ENCODE measurements at places on chromosomes 2 and 18.

DNA sequence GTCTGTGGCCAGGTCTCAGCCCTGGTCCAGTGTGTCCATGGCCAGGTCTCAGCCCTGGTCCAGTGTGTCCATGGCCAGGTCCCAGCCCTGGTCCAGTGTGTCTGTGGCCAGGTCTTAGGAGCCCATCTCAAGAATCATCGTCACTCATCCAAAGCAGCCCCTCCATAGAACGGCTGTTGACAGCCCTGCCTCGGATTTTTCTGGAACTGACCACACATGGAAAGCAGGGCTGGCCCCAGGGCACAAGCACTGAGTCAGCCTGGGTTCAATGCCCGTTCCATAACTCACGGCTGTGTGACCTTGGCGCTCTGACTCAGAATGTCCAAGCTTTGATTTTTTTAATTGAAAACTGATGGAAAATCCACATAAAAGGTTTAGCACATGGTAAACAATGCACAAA is 59.9 kb upstream of the SNTG2 start:
- no peak for DNase-seq

DNA sequence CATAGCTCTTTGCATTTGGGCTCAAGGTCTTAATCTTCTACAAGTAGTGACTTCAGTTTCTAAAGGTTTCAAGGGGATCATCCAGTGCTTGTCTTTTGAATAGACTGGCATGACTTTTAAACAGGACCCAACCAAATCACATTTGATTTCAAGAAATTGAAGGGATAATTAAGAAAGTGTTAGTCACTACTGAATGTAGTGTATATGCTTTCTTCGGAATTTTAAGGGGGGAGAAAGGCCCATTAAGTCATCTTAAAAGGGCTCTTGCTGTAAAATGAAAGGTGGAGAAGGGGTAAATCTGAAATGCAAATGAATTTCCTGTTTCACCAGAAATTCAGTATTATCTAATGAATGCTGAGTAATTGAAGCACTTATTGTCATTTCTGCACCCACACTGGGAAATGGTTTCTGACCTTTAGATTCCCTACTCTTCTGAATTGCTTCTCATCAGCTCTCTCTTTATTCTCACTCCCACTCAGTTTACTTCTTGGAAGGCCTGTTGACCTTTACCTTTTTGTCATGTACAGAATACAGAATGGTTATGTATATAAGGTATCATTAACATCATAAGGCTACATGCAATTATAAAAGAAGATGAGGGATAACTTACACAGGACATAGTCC is 241.4 kb downstream of the SLC8A1 start:
- DNase-seq: peak; percentile 22

DNA sequence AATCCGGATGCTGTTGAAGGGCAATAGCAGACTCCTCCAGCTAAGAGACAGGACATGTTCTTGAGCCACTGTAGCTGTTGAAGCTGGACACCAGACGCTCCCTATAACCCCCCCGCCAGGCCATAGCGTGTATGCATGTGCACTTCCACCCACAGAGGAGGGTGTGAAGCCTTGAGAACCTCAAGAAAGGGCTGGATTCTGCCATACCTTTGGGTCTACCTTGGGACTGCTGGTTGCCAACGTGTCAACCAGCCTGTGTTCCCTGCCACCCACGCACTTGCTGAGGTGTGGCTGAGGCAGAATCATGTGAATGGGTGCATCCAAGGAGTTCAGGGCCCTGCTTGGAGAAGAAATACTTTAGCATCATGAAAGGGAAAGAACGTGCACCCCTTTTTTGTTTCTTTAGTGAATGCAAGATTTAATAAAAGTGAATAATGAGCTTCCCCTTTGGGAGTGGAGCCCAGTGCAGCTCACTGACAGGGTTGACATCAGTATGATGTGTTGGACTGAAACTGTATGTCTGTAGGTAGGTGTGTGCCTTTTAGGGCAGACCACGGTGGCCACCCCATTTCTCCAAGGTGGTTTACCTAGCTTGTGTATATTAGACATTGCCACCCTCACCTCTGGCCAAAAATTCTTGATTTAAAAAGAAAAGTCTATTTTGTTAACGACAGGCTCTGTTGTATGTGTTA is 198.3 kb downstream of the MGAT5 start:
- no peak for DNase-seq

DNA sequence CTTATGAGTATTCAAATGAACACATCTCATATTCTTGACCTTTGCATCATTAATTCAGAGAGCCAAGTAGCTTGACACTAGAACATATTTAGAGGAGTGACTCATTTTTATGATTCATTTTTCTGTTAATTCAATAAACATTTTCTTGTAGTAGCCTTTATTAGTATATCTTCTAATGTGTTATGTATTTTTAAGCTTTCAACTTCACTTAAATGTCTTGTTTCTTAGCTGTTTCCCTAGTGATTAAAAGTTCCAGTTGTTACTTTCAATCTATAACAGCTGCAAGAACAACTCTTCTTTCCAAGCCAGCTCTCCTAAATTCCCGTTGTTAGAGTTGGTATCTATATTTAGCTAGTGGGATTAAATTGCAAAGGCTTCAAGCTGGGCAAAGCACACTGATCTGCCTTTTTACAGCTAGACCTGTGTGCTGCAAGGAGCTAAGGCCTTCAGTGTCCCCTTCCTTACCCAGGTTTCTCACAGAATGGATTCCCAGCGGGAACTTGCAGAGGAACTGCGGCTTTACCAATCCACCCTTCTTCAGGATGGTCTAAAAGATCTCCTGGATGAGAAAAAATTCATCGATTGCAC is at the start of gene KLHL41:
Gene KLHL41 (plus strand): TSS at position 405 of the 588 bp plus-strand sequence. CDS start 77 bp downstream, at position 482.
- DNase-seq: peak; percentile 65

DNA sequence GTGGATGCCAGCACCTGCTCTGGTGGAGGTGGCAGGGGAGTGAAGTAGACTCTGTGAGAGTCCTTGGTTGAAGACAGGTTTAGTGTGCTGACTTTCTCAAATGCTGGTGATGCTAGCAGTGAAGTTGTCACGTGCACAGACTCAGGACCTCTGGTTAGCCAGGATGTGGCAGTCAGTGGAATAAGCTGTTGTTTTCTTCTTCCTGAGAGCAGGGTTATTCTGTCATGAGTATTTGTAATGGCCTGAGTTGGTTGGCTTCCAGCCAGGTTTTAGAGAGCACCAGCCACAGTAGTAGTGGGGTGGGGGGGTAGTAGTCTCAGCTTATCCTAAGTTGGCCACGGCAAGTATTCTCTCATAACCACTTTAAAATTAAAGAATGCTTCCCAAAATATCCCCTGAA is 238.5 kb upstream of the FBXO11 start:
- DNase-seq: peak; percentile 5

GRCh38 chr2:146939991-146940685 is 904.7 kb upstream of the ACVR2A start:
- DNase-seq: no peak

GRCh38 chr18:57816208-57816954 is 13.3 kb upstream of the ATP8B1 start:
- peak; percentile 21 for DNase-seq

- DNase-seq: no peak
These were observed 27.8 kb upstream of the TTC39C start for GRCh38 chr18:23986600-23987359.

DNA sequence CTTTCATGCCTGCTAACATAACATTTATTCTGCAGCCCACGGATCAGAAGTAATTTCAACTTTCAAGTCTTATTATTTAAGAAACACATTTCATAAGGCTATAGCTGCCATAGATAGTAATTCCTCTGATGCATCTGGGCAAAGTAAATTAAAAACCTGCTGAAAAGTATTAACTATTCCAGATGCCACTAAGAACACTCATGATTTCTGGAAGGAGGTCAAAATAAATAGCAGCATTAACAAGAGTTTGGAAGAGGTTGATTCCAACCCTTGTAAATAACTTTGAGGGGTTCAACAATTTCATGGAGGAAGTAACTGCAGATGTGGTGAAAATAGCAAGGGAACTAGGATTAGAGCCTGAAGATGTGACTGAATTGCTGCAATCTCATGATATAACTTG is 77.6 kb downstream of the CCDC148 start:
- no peak for DNase-seq

GRCh38 chr2:10400568-10400977 is 47.6 kb downstream of the ODC1 start:
- no peak for DNase-seq

- DNase-seq: no peak
These were observed 5.0 kb downstream of the HRH4 start for GRCh38 chr18:24465486-24465885.

DNA sequence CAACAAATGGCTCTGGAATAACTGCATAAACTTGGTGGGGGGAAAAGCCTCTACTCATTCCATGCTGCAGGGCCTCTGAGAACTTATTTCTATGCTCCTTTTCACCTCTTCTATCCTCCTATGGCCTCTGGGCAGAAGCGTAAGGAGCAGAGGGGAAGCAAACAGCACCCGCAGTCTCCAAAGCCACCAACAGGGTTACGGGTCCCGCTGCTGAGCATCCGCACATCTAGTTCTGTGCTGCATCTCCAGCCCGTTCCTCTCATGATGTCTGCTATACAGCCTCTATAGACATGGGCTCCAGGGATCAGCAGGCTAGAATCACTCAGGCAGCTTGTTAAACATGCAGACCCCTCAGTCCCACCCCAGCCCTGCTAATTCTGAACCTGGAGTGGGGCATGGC is 25.9 kb downstream of the PSTPIP2 start:
- DNase-seq: no peak

GRCh38 chr2:128276878-128277675 is 41.6 kb downstream of the HS6ST1 start:
- no peak for DNase-seq

GRCh38 chr2:98263362-98263761 is 82.9 kb upstream of the CNGA3 start:
- DNase-seq: no peak

- no peak for DNase-seq
These were observed 144.2 kb upstream of the CDH7 start for GRCh38 chr18:65606551-65607130.

GRCh38 chr2:37414470-37414949 is 70.1 kb downstream of the QPCT start:
- DNase-seq: peak; percentile 64

- no peak for DNase-seq
These were observed 159.9 kb downstream of the CTIF start for GRCh38 chr18:48698707-48699106.

GRCh38 chr2:43889416-43889815 is 50.6 kb downstream of the ABCG8 start:
- DNase-seq: no peak

- no peak for DNase-seq
These were observed 52.9 kb downstream of the CABLES1 start for GRCh38 chr18:23188068-23188760.

- DNase-seq: no peak
These were observed 292.6 kb downstream of the FSIP2 start for GRCh38 chr2:186031229-186031628.

DNA sequence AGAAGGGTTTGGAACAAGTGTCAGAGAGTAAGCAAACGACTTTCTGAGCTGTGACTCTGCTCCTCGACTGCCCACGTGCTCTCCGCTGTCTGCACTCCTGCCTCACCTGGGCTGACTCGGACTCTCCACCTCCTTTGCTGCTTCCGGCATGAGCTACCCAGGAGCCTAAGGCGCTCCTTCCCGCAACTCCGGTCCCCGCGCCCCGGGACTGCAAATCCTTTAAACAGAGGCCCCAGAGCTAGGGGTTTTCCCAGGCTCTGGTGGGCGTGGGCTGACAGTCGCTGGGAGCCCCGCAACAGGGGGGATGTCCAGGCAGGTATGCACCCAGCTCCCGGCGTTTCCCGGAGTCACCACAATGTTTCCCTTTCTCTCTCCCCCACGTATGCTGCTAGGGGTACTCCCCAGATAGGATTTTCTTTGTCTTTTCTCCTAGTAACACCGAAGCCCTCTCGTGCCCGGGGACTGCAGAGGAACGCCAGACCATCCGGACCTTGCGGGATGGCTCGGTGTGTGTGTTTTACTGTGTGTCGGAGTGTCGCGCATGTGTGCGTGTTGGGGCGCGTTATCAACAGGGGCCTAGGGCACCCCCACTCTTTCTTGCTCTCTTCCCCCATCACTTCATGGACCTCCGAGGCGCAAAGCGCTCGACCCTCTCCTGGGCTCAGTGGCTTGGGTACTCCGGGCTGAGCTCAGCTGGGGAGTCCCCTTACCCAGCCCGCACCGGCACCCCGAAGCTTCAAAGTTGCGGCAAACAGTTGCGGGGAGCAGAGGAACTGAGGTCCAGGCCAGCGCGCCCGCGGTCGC is 691 bp upstream of the THSD7B start:
- DNase-seq: no peak

GRCh38 chr2:42971381-42971780 is 179.0 kb upstream of the HAAO start:
- no peak for DNase-seq
